Ovary (tissue), 10 donors: ENCODE measurements at places on chromosomes 4 and X.

DNA sequence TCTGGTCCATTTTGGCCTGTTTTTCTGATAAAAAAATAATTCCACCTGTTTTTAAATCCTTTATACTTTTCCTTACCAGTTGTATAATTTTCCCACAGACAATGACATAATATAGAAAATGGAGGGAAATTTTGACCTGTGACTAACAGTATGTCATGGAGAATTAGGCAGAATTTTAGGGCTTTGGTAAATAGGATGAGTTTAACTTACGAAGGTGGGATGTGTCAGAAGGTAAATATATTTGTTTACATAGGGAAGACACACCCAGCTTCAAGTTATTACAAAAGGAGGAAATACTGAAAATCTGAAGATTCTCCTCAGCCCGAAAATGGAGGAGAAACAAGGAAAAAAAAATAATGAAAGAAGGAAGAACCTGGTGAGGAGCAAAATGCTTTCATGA lies 64.6 kb upstream of the PPP3CA start:
- no peak for DNase-seq

- DNase-seq: peak; percentile 39
Measured at GRCh38 chrX:19670854-19671620, 155.7 kb upstream of the MAP3K15 start.

GRCh38 chrX:20197641-20198210 lies 56.1 kb upstream of the EIF1AX start:
- no peak for DNase-seq

GRCh38 chr4:88751258-88752075 lies 53.8 kb upstream of the NAP1L5 start:
- DNase-seq: no peak

DNA sequence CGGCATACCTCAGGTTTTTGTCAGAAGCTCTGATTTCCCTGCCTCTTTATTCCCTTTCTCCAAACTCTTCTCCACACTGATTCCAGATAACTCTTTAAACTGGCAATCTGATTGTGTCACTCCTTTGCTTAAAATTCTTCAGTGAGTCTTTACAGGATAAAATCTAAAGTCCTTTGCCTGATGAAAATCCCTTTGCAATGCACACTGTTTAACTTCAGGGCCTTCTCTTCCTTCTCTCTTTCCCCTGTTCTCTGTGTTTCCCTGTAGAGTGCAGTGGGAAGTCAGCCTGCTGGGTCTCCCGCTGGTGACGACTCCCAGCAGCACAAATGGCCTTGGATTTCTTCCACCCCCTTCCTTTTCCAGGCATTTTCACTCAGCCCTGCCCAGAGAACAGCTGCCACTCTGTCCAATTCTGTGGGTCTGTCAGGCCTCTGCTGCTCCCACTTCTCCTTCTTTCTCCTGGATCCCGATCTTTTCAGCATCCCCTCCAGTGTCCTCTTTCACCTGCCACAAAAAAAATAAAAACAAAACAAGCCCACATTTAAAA lies 189.9 kb upstream of the NWD2 start:
- DNase-seq: no peak
